Trophoblast cell (in vitro differentiated cells and primary cell): ENCODE measurements at places on chromosomes 6 and 20.
A peak's percentile ranks its signal among the peaks of the same experiment; 100 is the strongest.

DNA sequence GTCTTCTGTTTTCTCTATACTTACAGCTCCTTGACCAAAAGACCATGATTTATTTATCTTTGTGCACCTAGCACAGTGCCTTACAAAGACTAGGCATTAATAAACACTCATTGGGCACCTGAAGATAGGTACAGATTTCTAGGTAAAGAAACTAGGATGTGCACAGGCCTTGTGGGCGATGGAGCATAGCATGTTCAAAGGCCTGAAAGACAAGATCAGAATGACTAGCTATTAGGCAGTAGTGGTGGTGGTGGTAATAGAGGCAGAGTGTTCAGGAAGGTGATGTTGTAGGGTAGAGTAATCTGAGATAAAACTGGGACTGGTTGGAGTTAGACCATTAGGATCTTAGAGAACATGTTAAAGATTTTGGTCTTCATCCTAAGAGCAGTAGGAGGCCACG, 3.9 kb downstream of the TXLNB start:
- peaks cover 2% of the 10 kb centered on the region for H3K4me1 ChIP-seq
- no peaks in the 10 kb centered on the region for H3K36me3 ChIP-seq
- no peak for DNase-seq
- H3K27ac ChIP-seq = no peak overlapping the region

DNA sequence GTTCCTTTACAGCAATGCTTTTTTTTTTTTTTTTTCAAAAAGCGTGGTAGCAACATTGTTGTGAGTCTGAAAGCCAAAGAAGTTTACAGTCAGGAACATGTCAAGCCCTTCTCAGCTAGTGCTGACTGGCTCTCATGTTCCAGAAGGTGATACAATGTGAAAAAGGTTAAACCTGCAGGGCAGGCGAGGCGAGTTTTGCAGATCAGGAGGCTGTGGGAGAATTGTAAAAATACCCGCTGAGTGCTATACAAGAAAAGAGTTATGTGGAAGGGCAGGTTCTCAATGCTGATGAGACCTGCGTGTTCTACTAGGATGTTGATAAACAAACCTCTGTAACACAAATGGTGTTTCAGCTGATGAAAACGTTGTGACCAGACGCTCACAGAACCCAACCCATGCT, 30.9 kb upstream of the RPP40 start:
- peak; percentile 98 for DNase-seq
- peaks cover 18% of the 10 kb centered on the region for H3K4me1 ChIP-seq
- H3K4me3 ChIP-seq = no peak overlapping the region

DNA sequence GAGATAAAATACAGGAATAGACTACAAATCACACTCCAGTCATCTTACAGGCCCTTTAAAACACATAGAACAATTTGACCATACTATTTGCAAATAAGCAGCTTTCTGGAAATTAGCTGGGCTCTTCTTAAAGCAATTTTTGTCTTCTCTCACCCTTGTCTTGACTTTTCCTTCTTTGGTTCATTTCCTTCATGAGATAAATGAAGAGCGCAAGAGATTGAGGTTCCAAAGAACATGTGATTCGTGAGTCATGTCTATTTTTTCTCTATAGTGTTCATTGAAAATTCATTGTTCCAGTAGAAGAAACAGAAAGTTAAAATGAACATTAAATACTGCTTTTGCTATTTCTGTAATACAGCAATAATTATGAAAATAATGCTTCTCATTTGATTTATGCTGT, 33.9 kb downstream of the PRDM1 start:
- H3K27ac ChIP-seq = no peak overlapping the region
- no peaks in the 10 kb centered on the region for H3K27me3 ChIP-seq
- H3K4me3 ChIP-seq = no peak overlapping the region
- no peaks in the 10 kb centered on the region for H3K36me3 ChIP-seq

DNA sequence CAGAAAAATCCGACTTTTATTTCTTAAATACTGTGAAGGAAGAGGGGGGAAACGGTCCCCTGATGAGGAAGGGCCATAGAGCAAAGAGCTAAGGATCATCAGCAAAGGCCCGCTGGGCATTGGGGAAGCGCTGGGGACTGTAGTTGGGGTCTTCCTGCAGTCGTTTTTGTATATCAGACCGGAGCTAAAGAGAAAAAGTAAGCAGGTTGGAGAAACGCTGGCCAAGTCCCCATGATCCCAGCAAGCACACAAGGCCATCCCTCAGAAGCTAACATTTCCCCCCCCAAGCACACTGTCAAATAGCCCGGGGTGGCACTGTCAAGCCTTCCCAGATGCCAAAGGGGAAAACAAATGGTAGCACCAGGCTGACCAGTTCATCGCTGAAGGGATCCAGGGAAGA, 13.4 kb downstream of the BAG6 start:
- H3K4me3 ChIP-seq = no peak overlapping the region
- no peaks in the 10 kb centered on the region for H3K4me1 ChIP-seq
- no peaks in the 10 kb centered on the region for H3K27me3 ChIP-seq
- peaks cover 73% of the 10 kb centered on the region for H3K36me3 ChIP-seq

- no peaks in the 10 kb centered on the region for H3K36me3 ChIP-seq
- peaks cover 29% of the 10 kb centered on the region for H3K27me3 ChIP-seq
- peaks cover 14% of the 10 kb centered on the region for H3K4me1 ChIP-seq
These were observed 3.5 kb upstream of the SLCO4A1 start for GRCh38 chr20:62638679-62639406.

- no peak overlapping the region for H3K4me3 ChIP-seq
- H3K36me3 ChIP-seq = no peaks in the 10 kb centered on the region
- H3K27me3 ChIP-seq = no peaks in the 10 kb centered on the region
- no peak for DNase-seq
- no peak overlapping the region for H3K27ac ChIP-seq
These were observed 435.3 kb downstream of the CD83 start for GRCh38 chr6:14552891-14553290.

DNA sequence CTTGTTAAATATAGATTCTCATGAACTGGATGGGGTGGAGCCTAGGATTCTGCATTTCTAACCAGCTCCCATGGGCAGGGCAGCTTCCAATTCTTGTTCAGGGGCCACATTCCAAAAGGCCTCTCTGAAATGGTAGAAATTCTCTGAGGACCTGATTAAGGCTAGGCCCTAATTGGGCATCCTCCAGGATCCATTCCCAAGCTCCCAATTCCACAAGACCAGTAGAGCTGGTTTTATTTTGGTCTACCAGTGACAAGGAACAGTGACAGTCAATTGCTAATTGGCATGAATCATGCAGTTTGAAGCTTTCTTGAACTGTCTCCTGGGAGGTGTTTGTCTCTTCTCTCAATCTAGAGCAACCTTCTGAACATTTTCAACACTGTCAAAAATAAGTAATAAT, 3.0 kb downstream of the THBD start:
- H3K4me1 ChIP-seq = peaks cover 42% of the 10 kb centered on the region
- no peaks in the 10 kb centered on the region for H3K36me3 ChIP-seq
- H3K27ac ChIP-seq = no peak overlapping the region

GRCh38 chr20:38805958-38806854, 709 bp downstream of the PPP1R16B start:
- H3K27me3 ChIP-seq = peaks cover 23% of the 10 kb centered on the region
- H3K4me3 ChIP-seq = peak overlapping the region; percentile 70
- H3K27ac ChIP-seq = no peak overlapping the region

GRCh38 chr6:80725156-80725930, 618.9 kb downstream of the BCKDHB start:
- H3K36me3 ChIP-seq = no peaks in the 10 kb centered on the region
- no peaks in the 10 kb centered on the region for H3K4me1 ChIP-seq
- no peak overlapping the region for H3K4me3 ChIP-seq

DNA sequence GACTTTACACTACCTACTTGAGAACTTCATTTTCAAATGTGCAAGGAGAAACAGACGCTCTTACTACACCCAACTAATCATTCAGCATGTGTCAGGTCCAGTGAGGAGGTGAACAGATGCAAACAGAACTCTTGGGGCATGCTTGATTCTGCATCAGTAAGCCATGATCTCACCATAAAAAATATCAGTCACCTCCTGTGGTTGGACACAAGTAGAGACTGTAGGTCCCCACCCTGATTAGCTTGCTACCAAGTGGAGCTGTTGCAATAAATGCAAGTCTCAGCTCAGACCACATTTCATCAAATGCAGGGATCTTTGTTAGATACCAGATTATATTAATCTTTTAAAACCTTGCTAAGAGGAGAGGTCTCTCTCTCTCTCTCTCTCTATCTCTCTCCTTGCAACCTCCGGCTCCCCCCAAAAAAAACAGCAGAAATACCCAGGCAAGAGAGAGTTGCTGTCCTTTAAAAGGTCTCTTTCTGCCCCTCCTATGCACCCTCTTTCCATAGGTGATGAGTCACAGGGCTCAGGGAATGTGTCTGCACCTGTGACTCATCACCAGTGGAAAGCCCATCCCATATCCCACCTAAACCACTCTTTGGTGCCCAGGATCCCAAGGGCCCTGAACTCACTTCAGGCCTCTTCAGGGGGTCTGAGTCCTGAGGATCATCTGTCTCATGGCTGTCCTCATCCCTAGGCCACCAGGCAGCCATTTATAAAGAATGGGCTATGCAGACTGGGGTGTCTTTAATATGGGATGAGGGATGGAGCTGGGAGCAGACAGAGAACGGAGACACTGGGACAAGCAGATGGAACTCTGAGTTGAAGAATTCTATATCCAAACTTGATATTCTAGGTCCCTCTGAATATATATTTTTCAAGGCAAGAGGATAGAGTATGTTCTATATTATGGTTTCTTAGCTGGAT, 154.5 kb downstream of the QRSL1 start:
- H3K27me3 ChIP-seq = no peaks in the 10 kb centered on the region
- no peak overlapping the region for H3K27ac ChIP-seq
- peaks cover 22% of the 10 kb centered on the region for H3K4me1 ChIP-seq
- H3K4me3 ChIP-seq = no peak overlapping the region
- no peaks in the 10 kb centered on the region for H3K36me3 ChIP-seq

- DNase-seq = peak; percentile 60
- no peaks in the 10 kb centered on the region for H3K27me3 ChIP-seq
- H3K4me3 ChIP-seq = no peak overlapping the region
- H3K4me1 ChIP-seq = no peaks in the 10 kb centered on the region
- H3K36me3 ChIP-seq = no peaks in the 10 kb centered on the region
- H3K27ac ChIP-seq = no peak overlapping the region
These were observed 94.8 kb downstream of the BTBD3 start for GRCh38 chr20:12012241-12013222.

DNA sequence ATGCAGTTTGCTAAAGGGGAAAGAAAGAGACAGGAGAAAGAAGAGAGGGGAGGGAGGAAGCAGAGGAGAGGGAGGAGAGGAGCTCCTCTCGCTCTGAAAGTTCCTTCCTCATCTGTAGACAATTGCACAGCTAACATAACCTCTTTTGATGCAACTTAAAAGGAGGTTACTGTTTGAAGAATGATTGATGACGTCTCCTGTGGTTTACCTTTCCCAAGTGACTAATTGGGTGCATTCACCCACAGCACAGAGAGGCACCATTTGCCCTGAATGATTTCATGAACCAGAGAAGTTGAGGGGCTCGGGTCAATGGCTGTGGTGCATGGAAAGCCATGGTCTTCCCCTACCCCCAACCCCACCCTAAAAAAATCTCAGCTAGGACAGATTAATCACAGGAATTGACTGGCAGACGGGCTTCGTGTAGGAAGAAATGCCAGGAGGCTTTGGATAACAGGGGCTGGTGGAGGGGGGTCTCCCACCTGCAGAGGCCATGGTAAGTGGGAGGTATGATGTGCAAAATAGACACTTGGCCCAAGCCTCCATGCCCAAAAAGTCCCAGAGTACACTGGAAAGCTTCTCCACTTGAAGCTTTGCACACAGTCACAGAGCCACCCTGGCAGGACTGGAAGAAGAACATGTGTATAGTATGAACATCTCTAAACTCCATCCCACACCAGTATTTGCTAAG, 213.7 kb downstream of the ANKRD60 start:
- no peak overlapping the region for H3K27ac ChIP-seq
- no peaks in the 10 kb centered on the region for H3K4me1 ChIP-seq
- no peaks in the 10 kb centered on the region for H3K36me3 ChIP-seq
- H3K27me3 ChIP-seq = no peaks in the 10 kb centered on the region

- DNase-seq = peak; percentile 55
- H3K27me3 ChIP-seq = no peaks in the 10 kb centered on the region
- H3K4me3 ChIP-seq = no peak overlapping the region
These were observed 41.8 kb downstream of the FARS2 start for GRCh38 chr6:5302995-5303622.

DNA sequence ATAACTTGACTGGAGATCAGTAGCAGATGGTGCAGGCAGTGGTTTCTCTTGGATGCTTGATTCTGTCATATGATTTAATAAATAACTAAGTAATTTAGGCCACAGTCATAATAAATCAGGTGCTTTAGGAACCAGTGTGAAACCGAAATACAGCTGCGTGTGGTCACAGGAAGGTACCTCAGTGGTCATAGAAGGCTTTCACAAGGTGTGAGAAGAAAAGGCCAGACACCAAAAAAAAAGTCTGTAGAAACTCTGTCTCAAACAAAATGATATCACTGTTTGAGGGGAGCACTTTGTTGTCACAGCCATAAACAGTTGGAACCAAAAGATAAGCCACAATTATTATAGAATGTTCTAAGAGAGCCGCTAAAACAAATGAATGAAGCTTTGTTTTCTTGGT, 56.5 kb downstream of the ARMC2 start:
- H3K27ac ChIP-seq = no peak overlapping the region
- no peaks in the 10 kb centered on the region for H3K27me3 ChIP-seq
- H3K36me3 ChIP-seq = no peaks in the 10 kb centered on the region
- no peaks in the 10 kb centered on the region for H3K4me1 ChIP-seq
- DNase-seq = no peak
- no peak overlapping the region for H3K4me3 ChIP-seq

DNA sequence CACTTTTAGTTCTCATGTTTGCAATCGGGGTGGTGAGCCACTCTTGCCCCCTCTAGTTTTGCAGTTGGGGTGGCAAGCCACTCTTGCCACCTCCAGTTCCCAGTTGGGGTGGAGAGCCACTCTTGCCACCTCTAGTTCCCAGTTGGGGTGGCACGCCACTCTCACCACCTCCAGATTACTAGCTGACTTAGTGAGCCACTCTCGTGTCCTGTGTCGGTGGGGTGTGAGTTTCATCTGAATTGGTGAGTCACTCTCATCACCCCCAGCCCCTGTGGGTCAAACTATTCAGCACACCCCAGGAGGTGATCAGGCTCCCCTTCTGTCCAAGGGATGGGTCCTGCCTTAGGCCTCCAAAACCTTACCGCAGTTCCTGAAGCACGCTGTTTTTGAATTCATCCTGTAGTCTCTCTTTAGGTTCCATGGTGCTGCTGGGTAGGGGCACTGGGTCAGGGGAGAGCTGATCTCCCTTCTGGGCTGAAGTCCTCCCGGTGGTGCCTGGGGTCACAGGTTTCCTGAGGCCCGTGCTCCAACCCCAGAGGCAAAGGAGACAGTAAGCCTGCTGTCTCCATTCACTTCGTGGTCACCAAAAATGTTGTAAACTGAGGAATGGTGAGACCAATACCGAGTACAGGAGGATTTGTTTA, 224.2 kb upstream of the SYNCRIP start:
- no peaks in the 10 kb centered on the region for H3K36me3 ChIP-seq
- H3K4me1 ChIP-seq = peaks cover 3% of the 10 kb centered on the region
- H3K4me3 ChIP-seq = no peak overlapping the region
- no peak overlapping the region for H3K27ac ChIP-seq
- DNase-seq = no peak
- no peaks in the 10 kb centered on the region for H3K27me3 ChIP-seq
